Fibroblast of the aortic adventitia (primary cell): ENCODE measurements at places on chromosomes 1 and 21.

DNA sequence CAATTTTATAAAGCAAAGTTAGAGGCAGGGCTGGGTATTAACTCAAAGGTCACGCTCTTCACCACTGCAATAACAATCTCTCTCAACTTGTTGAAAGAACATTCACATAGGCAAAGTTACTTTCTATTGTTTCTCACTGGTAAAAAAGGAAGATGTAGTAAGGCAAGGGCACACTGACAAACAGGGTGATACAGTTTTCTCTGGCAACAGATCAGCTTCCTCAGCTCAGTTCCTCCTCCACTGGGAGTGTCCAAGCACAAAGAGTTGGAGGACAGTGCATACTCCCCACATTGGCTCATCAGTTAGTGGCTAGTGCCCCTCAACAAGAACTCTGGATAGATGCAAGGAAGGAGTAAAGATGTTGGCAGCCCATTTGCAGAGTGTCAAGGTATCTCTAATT, 3.7 kb downstream of the PLPPR4 start:
- DNase-seq = no peak

DNA sequence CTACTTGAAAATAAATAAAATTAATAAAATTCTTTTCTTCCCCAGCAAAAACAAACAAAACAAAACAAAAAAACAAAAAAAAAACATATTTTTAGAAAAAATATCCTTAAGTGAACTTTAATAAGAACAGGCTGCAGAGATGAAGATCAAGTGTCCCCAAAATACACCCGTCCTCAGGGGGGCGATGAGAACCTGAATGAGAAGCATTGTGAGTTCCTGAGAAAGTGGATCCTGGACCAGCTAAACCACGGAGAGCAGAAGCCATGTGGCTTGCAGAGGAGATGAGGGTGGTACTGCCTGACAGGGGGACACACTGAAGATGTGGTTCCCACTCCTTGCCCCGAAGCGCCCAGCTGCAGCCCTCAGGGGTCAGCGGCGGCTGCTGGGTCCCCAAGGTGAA, 89.3 kb downstream of the ITPKB start:
- peak; percentile 58 for DNase-seq

- DNase-seq = peak; percentile 55
Measured at GRCh38 chr1:106700211-106700610, 356.3 kb upstream of the PRMT6 start.

GRCh38 chr1:172185211-172185610, 235.3 kb upstream of the C1orf105 start:
- DNase-seq = peak; percentile 61

DNA sequence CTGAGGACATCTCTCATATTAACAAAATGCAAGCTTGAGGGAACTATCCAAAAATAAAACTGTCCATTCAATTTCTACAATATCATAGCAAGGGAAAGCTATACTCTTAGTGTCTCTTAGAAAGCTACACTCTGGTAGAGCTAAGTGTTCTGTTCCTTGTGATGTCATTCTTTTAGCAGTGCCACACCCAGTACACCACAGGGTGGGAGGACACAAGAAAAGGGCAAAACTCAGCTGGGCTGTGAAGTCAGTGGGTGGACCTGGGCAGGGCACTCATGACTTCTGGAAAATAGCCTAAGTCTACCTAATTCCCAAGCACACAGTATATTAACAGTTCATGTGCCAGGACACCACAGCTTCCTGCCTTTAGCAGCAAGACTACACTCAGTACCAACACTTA, 42.2 kb upstream of the TNFSF4 start:
- peak; percentile 51 for DNase-seq

GRCh38 chr21:27021046-27021445, 54.2 kb upstream of the ADAMTS5 start:
- peak; percentile 49 for DNase-seq

DNA sequence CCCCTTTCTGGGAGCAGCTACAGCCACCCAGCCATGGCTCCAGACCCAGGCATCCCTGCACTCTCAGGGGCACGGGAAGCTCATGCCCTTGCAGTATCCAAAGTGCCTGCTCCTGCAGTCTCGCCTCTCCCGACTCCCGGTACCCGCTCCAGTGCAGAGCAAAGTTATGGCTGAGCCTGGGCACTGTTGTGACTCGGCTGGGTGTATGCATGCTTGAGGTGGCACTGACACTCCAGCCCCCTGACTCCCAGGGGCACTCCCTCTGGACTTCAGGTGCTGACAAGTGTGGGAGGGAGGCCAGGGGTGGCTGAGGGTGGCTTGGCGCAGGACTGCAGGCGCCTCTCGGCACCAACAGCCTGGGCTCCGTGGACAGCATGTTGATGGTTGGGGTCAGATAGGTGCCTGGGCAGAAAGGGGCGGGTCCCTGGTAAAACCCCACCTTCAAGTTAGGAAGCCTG, 580.1 kb upstream of the ADGRL2 start:
- DNase-seq = no peak

- DNase-seq = no peak
Measured at GRCh38 chr1:153513023-153513422, 22.8 kb downstream of the S100A6 start.

DNA sequence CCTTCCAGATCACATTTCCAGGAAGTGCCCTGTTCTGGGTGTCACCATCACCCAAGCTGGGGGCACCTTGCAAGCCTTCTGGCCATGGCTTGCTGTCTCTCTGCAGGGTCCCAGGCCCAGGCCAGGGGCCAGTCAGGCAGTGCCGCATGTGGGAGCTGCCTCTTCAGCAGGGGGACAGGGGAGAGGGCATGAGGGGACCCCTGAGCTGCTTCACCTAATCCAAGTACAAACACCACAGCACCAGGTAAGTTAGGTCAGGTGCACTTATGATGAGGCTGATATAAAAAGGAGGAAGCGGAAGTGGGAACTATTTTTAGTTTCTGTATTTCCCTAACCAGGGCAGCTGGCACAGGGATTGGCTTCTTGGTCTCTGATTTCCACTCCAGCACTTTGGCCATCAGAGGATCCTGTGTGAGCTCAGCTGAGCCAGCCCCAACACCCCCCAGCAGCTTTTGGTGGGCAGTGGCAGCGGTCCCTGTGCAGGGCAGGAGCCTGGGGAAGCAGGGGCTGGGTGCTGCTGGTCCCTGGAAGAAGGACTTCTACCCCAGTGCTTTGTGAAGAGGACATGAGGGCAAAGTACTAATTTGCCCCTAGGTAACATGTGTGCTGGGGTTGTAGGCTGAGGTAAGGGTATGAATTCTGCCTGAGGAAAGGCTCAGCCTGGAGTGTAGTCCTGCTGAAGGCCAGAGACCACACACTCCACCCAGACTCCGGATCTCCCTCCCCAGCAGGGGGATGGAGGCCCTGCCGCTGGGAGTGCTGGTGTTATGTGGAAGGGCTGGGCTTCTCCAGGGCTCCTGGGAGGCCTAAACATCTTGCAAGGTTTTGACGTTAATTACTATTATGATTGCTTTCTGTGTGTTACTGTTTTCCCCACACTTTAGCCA, 3.3 kb upstream of the PCBP3 start:
- DNase-seq = no peak

- no peak for DNase-seq
Measured at GRCh38 chr21:45014747-45015468, 59.5 kb upstream of the ADARB1 start.

- DNase-seq = peak; percentile 70
Measured at GRCh38 chr1:44217809-44218410, 4.6 kb downstream of the DMAP1 start.

- DNase-seq = peak; percentile 95
Measured at GRCh38 chr1:156146020-156146768, 7.2 kb upstream of the SEMA4A start.
